Posterior cingulate gyrus (tissue), 11 donors: ENCODE measurements at places on chromosomes 1 and 21.

DNA sequence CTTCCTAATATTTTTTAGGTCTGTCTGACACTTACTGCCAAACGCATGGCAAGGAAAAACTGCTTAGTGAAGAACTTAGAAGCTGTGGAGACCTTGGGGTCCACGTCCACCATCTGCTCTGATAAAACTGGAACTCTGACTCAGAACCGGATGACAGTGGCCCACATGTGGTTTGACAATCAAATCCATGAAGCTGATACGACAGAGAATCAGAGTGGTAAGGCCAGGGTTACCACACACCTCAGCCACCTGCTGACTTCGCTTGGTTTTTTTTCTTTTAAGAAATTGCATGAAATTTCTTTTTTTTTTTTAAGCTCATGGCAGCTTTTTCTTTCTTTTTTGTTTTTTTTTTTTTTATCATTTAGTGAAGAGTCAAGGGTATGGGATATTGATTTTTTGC lies 17.2 kb downstream of the ATP1A1 start:
- DNase-seq: no peak

DNA sequence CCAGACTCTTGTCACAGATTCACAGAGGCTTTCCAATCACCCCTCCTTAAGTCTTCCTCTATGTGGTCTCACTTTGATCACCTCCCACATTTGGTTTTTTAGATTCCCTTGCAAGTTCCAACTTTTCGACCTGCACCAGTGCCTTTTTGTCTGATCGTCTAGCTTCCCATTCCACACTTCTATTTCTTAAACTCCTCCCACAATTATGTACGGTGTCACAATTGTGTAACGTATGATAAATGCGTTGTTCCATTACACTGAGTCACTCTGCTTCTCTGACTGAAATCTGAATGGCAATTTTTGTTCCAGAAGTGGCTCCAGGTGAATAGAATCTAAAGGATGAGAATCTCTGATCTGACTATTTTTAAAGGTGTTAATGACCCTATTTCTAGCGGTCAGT lies 320.1 kb downstream of the LMX1A start:
- no peak for DNase-seq

DNA sequence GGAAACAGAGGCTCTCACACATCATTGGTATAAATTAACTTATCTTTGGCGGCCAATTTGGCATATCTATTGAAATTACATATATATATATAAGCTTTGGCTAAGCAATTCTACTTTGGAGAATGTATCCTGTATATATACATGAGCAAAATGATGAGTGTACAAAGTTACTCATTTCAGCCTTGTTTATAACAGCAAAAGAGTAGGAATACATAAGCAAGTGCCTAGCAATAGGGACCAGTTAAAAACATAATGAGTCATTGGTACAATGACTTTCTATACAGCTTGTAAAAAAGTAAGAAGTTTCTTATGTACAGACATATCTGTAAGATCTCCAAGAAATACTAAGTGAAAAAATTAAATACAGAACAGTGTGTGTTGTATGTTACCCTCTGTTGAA lies 190.8 kb downstream of the LTN1 start:
- DNase-seq: no peak

GRCh38 chr1:118871582-118872171 lies 116.5 kb downstream of the TBX15 start:
- DNase-seq: no peak

GRCh38 chr21:44390886-44391285 lies 37.5 kb downstream of the TRPM2 start:
- no peak for DNase-seq

DNA sequence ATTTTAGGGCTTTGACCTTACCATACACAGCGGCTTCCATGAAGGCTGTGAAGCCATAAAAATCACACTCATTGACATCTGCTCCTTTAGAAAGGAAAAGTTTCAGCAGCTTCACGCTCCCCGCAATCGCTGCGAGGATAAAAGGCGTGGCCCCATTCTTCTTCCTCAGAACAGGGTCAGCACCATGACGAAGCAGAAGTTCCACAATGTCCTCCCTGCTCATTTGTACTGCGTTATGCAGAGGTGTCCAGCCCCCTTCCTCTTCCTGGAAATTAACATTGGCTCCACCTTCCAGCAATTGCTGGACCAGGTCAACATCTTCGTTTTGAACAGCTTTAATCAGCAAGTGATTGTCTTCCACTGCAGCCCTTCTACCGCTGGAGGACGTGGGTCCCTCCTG lies 2.7 kb downstream of the RNASEL start:
- no peak for DNase-seq

DNA sequence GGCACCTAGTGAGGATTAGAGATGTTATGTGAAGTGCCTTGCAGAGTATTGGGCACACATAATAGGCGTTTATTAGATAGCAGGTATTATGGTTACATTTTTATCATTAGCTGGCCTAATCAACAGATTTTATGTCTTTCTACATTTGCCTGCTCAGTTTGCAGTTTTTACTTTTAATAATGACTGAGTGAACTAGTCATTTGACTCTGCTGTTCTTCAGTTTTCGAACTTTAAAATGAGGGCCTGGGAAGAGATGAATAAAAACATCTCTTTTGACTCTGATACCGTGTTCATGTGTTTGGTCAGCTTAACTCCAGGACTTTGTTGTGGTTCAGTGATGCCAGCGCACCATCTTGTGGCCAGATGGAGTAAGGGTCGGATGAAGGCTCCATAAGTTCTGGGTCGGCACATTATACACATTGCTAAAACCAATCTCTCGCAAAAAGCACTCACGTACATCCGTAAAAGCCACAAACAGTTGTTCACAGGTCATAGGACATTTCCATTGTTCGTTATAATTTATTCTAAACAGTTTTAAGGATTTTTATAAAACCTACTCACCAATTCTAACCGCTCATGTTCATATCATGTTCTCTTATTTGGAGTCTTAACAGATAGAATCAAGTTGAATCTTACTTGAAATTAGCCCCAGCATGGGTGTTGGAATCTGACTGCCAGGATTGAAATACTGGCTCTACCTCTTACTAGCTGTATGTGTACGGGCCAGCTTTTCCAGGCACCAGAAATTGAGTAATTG lies 78.4 kb upstream of the GPR88 start:
- DNase-seq: peak; percentile 94

GRCh38 chr1:90291431-90292216 lies 296.7 kb downstream of the ZNF326 start:
- no peak for DNase-seq

GRCh38 chr1:168974117-168974516 lies 132.4 kb upstream of the ATP1B1 start:
- DNase-seq: no peak

GRCh38 chr21:34845521-34846451 lies 177.0 kb downstream of the CLIC6 start:
- DNase-seq: no peak

DNA sequence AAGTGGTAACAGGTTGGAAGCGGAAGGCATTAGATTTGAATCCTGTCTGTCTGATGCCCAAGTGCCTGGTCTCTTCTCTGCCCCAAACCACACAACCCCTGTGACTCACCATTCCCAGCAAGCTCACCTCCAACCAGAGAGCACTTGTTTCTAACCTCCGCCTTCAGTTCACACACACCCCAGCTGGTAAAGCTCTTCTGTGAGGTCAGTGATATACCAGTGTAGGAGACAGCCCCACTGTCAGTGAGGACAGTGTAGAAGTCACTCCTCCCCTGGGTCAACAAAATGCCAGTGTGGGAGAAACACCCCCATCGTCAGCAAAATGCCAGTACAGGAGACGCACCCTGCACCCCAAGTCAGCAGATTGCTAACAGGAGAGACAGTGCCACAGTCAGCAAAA lies 2.6 kb downstream of the RIMS3 start:
- no peak for DNase-seq

DNA sequence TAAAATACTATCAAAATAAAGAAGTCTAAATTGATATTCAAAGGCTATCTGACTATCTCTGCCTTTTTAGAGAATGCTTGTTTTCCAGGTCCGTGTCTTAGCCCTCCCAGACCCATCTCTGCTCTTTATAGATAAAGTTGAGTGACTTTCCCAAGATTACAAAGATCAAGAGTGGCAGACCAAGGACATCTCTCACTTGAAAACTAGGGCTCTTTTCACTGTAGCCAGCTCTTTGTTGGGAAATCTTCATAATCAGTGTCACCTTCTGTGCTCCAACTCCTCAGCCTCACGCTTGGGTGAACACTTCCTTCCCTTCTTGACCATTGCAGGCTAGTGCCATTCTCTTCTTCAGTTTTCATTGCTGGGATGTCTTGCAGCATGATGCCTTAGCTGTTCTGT lies 211.1 kb downstream of the PBX1 start:
- DNase-seq: no peak

DNA sequence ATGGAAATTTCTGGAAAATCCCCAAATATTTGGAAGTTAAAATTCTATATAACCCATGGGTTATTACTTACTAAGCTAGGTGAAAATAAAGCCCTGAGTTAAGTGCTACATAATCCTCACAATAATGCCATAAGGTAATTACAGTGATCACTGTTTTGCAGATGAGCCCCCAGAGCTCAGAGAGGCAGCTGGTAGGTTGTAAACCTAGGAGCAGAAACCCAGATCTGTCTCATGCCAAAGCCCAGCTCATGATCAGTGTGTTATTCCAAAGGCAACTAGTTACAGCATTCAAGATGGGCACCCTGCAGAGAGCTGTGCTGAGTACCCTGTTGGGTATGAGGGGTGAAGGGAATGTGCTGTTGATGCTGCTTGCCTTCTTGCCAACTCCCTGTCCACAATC lies 10.8 kb upstream of the MYOG start:
- DNase-seq: no peak

- DNase-seq: no peak
Measured at GRCh38 chr1:171037626-171038025, 53.1 kb upstream of the FMO3 start.

DNA sequence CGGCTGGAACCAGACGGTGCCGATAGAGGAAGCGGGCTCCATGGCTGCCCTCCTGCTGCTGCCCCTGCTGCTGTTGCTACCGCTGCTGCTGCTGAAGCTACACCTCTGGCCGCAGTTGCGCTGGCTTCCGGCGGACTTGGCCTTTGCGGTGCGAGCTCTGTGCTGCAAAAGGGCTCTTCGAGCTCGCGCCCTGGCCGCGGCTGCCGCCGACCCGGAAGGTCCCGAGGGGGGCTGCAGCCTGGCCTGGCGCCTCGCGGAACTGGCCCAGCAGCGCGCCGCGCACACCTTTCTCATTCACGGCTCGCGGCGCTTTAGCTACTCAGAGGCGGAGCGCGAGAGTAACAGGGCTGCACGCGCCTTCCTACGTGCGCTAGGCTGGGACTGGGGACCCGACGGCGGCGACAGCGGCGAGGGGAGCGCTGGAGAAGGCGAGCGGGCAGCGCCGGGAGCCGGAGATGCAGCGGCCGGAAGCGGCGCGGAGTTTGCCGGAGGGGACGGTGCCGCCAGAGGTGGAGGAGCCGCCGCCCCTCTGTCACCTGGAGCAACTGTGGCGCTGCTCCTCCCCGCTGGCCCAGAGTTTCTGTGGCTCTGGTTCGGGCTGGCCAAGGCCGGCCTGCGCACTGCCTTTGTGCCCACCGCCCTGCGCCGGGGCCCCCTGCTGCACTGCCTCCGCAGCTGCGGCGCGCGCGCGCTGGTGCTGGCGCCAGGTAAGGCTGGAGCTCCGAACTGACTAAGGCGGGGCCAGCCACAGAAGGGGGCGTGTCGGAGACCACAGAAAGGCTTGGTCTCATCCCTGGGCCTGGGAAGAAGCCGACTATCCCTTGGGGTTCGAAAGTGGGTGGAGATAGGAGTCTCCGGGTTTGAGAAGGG lies 486 bp downstream of the SLC27A3 start:
- peak; percentile 92 for DNase-seq

GRCh38 chr1:235158680-235159079 lies 2.4 kb downstream of the RBM34 start:
- no peak for DNase-seq

DNA sequence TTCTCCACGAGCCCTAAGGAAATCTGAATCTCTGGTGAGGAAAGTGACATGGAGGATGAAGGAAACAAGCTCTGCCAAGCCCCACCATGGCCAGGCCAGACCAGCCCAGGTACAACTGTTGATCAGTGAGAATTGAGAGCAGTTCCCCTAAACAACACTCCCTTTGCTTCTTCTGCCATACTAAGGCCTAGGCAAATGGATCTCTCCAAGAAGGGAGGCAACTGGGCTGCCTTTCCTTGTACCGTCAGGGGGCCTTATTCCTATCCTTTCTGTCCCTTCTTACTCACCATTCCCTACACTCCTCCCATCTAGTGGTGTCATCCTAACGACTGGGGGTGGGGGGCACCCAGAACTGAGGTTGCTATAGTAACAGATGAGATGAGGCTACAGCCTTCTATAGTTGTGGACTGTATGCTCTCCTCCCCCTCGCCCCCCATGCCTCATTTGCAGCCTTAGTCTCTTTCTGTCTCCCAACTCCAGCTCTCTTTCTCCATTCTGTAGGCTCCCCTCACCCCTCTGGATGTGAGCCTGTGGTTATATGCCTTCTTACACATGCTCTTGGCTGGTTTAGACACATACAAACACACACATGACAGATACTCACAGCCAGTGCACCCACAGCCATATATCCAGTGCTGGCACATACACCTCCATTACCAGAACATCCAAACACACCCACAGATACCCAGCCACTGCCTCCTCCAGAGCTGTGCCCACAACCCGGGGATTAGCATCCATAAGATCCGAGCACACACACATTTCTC lies 3.6 kb downstream of the PEA15 start:
- DNase-seq: no peak

DNA sequence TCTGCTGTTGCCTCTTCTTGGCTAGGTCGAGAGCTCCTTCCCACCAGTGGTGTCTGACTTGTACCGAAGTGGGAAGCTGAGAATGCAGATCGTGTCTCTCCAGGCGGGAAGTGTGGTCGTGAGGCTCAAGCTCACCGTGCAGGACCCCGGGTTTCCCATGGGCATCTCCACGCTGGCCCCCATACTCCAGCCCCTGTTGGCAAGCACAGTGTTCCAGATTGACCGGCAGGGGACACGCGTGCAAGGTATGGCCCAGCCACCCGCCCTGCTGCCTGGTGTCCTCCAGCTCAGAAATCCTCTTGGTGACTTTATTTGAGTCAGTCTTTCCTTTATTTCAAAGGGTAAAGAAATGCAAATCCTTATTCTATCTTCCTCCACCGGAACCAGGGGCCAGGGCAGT lies 32.7 kb downstream of the UMODL1 start:
- DNase-seq: no peak

DNA sequence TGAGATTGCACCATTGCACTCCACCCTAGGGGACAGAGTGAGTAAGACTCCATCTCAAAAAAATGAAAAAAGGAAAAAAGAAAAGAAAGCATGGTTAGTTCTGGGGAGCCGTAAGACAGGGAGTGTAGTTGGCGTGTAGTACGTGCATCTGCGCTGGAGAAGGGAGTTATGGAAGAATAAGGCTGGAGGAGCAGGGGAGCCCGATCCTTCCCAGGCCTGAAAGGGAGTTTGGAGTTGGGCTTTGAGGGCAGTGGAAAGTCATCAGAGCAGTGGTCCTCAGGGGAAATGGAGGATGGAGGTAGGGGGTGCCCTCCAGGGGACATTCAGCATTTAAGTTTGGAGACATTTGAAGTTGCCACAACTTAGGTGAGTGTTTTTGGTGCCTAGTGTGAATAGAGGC lies 11.3 kb upstream of the TMEM201 start:
- DNase-seq: no peak
